ENCODE measurements at places on chromosomes 1 and 21.

GRCh38 chr1:210739627-210740026, 394.3 kb downstream of the KCNH1 start:
- DNase-seq: no peak

DNA sequence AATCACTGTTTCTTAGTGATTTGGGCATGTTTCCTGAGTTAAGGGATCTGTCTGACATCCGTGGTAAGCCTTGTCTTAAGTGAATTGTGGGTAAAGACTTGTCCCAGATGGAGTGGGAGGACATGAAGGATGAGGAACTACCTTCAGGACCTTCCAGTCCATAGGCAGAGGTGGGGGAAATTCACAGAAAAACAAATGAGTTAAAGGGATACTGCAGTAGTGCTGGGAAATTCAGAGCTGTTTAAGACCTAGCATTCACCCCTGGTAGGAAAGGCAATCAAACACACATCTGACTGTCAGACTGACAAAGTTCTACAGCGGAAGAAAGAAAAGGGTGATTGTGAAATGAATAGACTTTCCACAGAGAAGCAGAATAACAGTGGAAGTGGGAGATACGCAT, 3.0 kb downstream of the GNAT2 start:
- no peak for DNase-seq

DNA sequence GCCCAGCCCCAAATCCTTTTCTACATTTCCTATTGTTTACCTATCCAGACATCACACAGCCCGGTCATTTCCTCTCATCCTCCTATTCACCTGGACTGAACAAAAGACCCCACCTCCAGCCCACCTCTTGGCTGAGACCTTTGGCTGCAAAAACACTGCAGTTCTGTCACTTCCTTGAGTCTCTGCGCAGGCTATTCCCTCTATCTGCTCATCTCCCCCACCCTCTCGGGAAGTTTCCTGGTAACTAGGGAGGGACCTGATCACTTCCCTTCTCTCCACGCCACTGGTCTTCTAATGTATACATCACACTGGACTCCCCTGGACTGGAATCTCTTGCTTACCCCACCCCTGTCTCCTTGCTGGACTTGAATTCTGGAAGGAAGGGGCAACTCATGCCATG, 5.3 kb downstream of the HTR1D start:
- DNase-seq: no peak

GRCh38 chr1:57926025-57926552, 502.2 kb upstream of the DAB1 start:
- DNase-seq: no peak

GRCh38 chr1:7379441-7379971, 391.6 kb upstream of the VAMP3 start:
- DNase-seq: no peak

DNA sequence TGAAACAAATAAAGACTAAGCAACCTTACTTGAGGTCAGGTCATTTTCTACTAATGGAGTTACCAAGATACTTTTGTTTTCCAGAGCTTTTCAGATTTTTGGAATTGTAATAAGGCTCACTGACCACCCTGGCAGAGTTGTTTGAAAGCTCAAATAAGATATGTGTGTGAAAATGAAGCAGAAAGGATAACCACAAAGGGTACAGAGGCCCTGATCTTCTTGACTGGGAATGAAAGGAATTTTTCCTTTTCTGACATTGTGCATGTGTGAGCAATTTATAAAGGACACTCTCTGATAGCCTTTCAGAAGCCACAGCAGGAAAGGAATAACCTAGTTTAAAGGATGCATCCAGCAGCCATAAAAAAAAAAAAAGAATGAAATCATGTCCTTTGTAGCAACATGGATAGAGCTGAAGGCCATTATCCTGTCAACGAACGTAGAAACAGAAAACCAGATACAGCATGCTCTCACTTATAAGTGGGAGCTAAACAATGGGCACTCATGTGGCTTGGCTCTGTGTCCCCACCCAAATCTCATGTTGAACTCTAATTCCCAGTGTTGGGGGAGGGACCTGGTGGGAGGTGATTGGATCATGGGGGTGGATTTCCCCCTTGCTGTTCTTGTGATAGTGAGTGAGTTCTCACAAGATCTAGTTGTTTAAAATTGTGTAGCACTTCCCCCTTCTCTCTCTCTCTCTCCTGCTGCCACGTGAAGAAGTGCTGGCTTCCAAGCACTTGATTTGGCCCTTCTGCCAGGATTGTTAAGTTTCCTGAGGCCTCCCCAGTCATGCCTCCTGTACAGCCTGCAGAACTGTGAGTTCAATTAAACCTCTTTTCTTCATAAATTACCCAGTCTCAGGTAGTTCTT, 3.1 kb upstream of the SRP9 start:
- DNase-seq: no peak

DNA sequence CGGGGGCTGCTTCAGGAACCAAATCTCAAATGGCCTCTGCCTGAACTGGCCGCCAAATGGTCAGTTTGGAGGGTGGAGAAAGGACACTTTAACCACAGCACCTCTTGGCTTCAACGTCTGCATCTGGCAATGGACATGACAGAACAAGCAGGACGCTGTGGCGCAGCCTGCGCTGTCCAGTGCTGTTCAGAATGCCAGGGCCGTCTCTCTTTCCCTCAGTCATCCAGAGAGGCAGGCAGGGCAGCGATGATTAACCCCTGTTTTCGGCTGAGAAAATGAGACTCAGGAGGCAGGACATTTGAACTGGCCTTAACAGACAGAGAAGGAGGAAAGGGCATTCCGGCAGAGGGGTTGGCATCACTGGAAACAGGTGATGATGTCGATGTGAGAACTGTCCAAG, 48.6 kb downstream of the GLIS1 start:
- DNase-seq: no peak

DNA sequence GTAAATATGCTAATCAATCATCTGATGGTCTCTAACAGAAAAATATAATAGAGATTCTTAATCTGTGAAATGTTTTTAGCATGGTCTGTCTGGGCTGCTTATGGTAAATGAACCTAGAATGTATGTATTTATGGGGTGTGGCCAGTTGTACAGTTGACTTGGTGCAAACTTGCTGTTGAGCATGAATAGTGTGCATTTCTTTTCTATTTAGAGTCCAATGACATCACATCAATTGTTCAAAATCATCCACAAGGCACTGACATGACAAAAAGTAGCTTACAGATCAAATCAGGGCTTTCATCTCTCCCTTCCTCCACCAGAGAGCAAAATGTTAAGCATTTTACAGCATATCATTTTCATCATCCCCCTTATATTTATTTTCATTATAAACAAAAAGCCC, 1010.3 kb downstream of the KCNT2 start:
- no peak for DNase-seq

GRCh38 chr1:184443624-184444023, 56.8 kb downstream of the C1orf21 start:
- no peak for DNase-seq

GRCh38 chr1:161013131-161013487, 7.8 kb downstream of the F11R start:
- no peak for DNase-seq

- DNase-seq: no peak
Observed at GRCh38 chr1:225919906-225920305, 4.1 kb downstream of the PYCR2 start.

- DNase-seq: no peak
Observed at GRCh38 chr1:36154765-36155407, 1.1 kb upstream of the MAP7D1 start.

GRCh38 chr1:213320191-213320870, 269.3 kb downstream of the RPS6KC1 start:
- DNase-seq: no peak

- no peak for DNase-seq
Observed at GRCh38 chr1:42963378-42964043, 4.8 kb upstream of the SLC2A1 start.

GRCh38 chr1:70361727-70362398, 7.3 kb upstream of the ANKRD13C start:
- DNase-seq: no peak

DNA sequence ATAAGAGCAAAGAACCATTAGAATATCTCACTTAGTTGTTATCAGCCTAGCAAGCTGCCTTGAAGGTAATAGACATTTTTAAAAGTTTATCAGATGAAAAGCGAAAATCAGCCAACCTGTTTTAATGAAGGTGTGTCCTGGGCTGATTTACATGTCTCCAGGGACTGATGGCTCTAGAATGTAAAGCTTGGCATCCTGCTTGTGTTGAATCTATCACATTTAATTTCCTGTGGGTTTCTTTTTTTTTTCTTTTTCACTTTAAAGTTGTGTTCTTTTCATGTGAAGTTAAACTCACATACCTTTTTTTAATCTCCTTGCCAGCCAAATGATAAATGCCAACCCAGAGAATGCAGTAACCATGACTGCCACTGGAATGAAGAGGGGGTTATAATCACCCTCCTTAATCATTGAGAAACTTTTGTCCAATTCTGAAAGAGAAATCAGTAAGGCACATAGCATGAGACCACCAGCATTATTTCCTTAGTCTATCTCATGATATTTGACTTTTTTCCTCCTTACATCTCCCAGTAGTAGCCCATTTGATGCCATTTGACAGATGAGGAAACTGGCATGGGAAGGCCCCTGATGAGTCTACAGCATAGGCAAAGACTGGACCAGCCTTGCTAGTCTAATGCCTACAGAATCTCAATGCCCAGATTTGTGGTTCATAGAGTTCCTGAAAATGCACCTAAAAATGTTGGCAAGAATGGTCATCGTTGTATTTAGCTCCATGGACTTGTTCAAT, 10.0 kb downstream of the SELL start:
- DNase-seq: no peak

DNA sequence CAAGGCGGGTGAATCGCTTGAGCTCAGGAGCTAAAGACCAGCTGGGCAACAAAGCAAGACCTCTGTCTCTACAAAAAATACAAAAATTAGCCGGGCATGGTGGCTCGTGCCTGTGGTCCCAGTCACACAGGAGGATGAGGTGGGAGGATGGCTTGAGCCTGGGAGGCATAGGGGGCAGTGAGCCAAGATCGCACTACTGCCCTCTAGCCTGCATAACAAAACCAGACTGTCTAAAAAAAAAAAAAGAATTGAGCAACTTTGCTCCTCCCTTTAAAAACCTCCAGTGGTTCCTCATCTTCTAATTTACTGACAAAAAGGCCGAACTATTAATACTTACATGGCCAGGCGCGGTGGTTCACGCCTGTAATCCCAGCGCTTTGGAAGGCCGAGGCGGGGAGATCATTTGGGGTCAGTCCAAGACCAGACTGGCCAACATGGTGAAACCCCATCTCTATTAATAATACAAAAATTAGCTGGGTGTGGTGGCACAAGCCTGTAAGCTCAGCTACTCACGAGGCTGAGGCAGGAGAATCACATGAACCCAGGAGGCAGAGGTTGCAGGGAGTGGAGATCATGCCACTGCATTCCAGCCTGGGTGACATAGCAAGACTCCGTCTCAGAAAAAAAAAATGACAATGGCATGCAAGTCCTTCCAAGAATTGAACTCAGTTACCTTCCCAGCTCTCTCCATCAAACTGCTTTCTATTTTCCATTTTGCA, 4.4 kb downstream of the ACBD3 start:
- DNase-seq: no peak
